ENCODE measurements at places on chromosomes 6 and 20.

GRCh38 chr6:166989427-166990032 lies 9.7 kb upstream of the CEP43 start:
- DNase-seq, result no peak

DNA sequence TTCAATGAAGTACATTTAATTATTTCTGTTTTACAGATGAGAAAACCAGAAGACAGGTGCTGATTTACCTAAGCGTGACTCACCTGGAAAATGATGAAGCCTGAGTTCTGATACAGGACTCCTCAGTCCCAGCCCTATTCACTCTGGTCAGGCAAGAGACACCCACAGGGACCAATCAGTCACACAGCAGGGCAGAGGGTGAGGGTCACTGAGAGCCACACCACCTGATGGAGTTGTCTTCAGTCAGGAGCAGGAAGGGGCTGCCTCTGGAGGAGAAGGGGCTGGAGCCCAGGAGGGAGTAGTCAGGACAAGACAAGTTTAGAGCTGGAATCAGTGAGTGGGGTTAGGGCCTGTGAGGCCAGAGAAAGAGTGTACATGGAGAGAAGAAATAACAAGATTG lies 251.2 kb upstream of the MOCS1 start:
- DNase-seq, result no peak

DNA sequence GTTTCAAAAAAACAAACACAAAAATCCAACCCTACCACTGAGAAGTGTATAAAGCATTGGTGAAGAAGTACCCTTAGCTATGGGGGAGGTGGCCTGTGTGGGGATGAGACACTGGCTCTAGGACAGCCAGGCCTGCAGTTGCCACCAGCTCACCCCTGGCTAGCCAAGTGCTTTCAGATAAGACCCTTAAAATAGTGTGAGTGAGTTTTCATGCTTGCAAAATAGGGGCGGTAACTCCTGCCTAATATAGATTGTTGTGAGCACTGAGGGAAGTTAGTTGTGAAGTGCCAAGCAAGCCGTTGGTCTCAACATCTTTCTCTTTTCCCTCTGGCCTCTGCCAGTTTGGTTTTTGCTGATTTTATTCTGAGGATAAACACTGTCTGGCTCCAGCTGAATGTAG lies 11.3 kb downstream of the PPP1R3G start:
- DNase-seq, result no peak

GRCh38 chr6:10210052-10210451 lies 204.8 kb downstream of the TFAP2A start:
- no peak for DNase-seq

- DNase-seq, result no peak
Measured at GRCh38 chr6:163347021-163347446, 67.5 kb upstream of the QKI start.

DNA sequence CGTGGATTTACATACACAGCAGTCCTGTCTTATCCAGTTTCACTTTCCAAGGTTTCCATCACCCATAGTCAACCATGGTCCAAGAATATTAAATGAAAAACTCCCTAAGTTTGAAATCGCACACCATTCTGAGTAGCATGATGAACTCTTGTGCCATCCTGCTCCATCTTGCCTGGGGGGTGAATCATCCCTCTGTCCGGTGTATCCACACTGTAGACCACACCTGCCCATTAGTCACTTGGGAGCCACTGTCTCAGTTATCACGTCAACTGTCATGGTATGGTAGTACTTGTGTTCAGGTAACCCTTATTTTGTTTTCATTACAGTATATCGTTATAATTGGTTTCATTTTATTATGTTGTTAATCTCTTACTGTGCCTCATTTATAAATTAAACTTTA lies 38.5 kb downstream of the PTGIS start:
- no peak for DNase-seq

DNA sequence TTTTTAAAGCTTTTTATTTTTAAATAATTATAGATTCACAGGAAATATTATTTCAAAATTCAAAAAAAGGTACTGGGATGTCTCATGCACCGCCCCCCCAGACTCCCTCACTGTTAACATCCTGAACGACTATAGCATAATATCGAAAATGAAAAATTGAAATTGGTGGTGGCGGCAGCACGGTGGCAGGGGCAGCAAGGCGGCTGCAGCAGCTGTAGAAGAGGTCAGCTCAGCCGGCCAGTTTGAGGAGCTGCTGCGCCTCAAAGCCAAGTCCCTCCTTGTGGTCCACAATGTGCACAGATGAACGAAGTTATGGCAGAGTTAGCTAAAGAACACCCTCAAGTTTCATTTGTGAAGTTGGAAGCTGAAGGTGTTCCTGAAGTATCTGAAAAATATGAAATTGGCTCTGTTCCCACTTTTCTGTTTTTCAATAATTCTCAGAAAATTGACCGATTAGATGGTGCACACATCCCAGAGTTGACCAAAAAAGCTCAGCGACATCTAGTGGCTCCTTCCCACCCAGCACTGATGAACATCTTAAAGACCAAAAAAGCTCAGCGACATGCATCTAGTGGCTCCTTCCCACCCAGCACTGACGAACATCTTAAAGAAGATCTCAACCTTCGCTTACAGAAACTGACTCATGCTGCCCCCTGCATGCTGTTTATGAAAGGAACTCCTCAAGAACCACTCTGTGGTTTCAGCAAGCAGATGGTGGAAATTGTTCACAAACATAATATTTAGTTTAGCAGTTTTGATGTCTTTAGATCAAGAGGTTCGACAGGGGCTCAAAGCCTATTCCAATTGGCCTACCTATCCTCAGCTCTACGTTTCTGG lies 100.8 kb downstream of the FAM217A start:
- DNase-seq, result peak; percentile 64
